ENCODE measurements at places on chromosomes 4 and X.
A peak's percentile ranks its signal among the peaks of the same experiment; 100 is the strongest.

GRCh38 chr4:111639876-111640275 lies 505.4 kb upstream of the FAM241A start:
- DNase-seq = no peak

GRCh38 chrX:50100188-50100587 lies 100.6 kb downstream of the AKAP4 start:
- DNase-seq = peak; percentile 20

GRCh38 chr4:190020790-190021717 lies 6.0 kb downstream of the FRG2 start:
- peak; percentile 54 for DNase-seq

- DNase-seq = peak; percentile 16
Observed at GRCh38 chrX:138128027-138128671, 562.2 kb downstream of the ZIC3 start.

DNA sequence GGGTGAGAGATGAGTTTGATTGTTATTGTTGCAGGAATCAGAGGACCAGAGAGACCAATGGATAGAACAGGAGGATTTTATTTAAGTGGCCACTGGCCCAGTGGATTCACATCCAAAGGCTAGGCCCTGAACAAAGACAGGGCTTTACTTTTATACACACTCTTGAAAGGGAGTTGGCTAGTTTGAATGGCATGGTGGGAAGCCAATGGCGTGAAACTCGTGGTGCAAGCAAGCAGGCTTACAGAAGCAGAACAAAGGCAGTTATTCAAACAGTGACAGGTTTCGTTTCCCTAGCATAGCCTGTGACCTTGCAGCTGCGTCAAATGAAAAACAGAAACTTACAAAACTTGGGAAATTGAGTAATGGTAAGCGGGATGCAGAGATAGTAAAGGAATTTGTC lies 110.2 kb upstream of the PRDX4 start:
- DNase-seq = no peak

DNA sequence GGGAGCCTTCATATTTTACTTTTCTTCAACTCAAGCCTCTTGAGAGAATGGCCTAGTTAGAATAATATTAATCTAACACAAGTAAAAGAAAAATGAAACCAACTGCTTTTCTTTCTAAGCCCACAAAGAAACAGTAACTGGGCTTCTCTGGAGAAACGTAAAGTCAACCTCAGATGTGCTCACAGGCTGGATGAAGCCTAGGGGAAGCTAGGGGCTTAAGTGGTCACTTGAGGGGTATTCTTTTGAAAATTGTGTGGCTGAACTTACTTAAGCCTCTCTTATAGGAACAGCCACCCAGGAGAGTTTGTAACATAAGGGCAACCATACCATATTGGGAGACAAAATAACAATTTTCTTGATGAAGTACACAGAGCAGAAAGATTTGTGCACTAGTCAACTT lies 279.0 kb downstream of the SPRY1 start:
- DNase-seq = no peak

DNA sequence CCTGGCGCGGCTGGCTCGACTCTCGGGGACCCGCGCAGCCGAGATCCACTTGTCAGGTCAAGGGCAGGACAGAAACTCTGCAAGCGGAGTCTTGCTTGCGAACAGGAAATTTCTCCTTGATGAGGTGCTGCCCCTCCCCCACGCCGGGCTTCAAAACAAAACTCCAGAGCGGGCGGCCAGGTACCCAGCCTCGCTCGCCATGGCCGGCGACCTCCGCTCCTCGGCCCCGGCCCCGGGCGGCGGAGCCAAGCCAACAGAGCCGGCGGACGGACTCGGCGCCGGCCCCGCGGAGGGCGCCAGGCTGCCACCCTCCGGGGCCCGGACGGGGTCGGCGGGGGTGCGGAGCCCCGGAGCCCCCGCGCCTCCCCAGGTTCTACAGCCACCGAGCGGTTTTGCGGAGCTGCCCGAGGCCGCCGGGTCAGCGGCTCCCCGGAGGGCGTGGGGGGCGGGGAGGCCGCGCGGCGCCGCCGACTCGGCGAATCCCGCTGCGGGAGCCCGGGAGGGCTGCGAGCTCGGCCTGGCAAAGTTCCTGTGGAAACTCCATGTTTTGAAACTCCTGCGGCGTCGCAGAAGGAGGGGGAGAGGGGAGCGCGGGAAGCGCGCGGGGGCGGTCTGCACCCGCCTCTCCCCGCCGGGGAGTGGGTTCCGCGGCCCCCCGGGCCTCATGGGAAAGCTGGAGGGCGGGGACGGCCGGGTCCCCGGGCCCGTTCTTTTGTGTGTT lies 11.7 kb upstream of the BCOR start:
- no peak for DNase-seq

- no peak for DNase-seq
Observed at GRCh38 chr4:105715692-105716278, 7.2 kb downstream of the GSTCD start.

DNA sequence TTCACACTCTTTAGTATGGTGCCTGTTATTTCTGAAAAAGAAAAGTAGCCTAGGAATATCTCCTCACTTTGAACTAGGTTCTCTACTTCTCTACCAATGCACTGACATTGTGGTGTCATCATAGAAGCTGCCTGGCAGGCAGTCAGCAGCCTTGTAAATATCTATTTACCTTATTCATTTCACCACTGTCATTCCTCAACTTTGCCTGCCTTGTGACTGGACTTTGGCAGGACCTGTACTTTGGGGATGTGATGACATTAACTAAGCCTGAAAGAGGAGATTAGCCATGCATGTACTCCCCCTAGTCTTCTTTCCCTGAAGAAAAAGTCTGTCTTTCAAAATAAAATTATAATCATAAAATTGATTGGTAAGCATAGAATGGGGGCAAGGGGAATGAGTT lies 207.2 kb downstream of the ARAP2 start:
- DNase-seq = no peak

DNA sequence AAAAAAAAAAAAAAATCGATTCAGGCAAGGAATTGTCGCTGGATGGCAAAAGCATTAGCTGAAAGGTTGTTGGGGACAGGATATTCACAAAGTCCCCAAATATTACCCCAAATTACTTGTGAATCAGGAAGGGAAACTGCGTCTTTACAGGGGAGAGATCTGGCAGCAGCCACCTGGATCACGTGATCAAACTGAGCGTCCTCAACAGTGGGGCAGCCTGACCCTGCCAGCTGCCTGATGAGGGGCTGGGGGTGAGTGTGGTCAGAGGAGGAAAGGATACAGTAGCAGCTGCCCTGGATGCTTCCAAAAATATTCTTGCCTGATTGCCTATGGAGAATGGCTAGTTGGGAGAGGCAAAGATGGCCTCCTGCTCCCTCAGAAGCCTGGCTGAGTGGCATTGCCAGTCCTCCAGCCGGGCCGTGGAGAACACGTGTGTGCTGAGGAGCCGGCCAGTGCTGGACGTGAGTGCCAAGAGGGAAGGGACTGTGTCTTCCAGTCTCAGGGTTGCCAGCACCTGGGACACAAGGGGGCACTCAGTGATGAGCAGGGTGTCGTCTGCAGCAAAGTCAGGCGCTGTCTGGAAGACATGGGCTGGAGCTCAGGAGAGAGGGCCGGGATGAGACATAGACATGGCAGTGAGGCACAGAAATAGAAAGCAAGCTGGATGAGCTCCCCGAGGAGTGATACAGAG lies 3.0 kb upstream of the LAGE3 start:
- DNase-seq = no peak

DNA sequence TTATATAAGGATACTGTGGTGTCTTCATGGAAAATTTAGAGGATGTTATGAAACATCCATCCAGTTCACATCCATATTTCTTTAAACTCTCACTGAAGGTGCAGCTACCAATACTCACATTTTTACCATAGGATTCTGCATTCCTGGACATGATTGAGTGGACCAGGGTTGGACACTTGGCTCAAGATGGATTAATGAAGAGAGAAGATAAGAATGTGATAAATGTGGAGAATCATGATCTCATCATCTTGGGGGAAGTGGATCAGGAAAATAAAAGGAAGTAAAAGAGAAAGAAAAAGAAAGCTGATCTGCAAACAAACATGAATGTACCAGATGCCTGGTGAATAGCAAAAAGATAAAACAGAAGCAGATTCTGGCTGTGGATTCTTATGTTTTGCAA lies 175.4 kb downstream of the NPFFR2 start:
- no peak for DNase-seq

- no peak for DNase-seq
Observed at GRCh38 chr4:145779319-145779801, 99.4 kb downstream of the C4orf51 start.

GRCh38 chrX:127558811-127559210 lies 493.4 kb downstream of the ACTRT1 start:
- no peak for DNase-seq

DNA sequence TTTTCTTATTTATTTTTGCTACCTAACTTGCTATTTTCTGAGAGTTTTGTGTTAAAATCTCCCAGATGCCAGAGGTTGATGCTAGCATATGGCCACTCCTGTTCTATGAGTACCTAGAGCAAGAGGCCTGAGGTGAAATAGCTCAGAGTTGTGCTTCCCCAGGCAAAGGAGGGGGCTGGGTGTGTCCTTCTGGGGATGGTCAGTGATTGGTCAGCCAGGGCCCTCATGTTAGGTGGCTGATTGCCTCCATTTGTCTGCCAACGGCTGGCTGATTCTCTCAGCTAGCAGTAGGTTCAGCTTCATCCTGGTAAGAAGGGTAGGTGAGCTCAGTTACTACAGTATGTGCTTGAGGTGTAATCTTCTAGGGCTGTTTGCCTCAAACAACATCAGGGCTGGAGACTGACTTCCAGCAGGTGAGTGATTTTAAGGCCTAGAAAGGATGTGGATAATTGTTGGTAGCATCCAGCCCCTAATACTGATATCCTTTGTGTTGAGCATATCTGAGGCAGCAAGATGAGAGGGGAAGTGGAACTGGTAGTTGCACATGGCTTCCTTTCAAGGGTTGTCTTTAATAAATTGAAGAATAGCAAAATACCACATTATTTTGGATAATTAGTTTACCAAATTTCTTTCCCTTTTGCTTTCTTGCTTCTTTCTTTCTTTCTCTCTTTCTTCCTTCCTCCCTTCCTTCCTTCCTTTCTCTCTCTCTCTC lies 62.5 kb upstream of the RHOH start:
- no peak for DNase-seq

- no peak for DNase-seq
Observed at GRCh38 chrX:105267167-105267566, 46.7 kb upstream of the TEX13A start.
